ENCODE measurements at places on chromosomes 7 and 10.

- DNase-seq = no peak
These were observed 12.4 kb upstream of the SERPINE1 start for GRCh38 chr7:101114492-101114891.

- DNase-seq = peak; percentile 37
These were observed 35.0 kb upstream of the ZNF32 start for GRCh38 chr10:43683451-43684291.

DNA sequence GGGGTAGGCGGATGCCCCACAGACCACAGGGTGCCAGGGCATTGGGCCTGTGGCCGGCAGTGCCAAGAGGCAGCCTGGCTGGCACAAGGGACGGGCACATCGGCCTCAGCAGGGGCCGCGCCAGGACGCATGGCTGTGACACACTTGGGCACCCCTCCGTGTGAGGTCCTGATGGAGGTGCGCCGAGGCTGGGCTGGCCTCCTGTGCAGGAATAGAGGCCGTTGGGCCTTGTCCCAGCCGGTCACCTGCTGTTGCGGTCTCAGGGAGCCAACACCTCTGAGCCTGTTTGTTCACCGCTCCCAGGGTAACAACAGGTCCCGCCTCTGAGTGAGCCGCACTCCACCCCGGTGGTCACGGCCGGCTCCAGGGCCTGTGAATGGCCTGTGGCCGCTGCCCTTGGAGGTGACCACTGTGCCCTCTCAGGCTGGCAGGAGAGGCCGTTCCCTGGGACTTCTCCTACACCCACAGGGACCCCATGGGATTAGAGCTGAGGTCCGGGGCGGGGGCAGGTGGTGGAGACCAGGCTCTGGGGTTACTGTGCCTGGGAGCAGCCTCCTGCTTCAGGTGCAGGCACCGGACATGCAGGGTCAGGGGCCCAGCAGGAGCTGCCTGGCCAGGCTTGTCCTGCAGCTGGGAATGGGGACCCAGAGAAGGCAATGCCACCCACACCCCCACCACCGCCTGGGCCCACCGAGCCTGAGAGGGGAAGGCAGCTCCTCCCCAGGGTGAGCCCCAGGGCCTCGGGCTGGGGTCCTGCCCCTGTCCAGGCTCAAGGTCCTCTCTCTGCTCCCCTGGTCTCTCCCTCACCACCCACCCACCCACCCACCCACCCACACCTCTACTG lies 12.0 kb downstream of the PWWP2B start:
- no peak for DNase-seq

GRCh38 chr7:29075606-29076005 lies 70.7 kb downstream of the CPVL start:
- no peak for DNase-seq

DNA sequence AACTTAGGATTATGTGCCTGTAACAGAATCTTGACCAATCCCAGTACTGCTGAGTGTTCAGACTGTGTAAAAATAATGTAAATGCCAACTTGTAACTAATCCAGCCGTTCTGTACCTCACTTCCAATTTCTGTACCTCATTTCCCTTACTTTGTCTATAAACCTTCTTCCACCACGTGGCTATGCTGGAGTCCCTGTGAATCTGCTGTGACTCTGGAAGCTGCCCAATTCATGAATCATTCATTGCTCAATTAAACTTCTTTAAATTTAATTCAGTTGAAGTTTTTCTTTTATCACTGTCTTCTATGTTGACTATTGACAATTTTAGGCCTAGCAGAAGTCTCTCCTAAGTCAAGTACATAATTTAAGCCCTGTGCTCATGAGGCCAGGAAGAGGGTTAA lies 215.3 kb upstream of the RHOBTB1 start:
- DNase-seq = no peak

- DNase-seq = peak; percentile 66
These were observed 293.7 kb downstream of the POU6F2 start for GRCh38 chr7:39271402-39271801.

DNA sequence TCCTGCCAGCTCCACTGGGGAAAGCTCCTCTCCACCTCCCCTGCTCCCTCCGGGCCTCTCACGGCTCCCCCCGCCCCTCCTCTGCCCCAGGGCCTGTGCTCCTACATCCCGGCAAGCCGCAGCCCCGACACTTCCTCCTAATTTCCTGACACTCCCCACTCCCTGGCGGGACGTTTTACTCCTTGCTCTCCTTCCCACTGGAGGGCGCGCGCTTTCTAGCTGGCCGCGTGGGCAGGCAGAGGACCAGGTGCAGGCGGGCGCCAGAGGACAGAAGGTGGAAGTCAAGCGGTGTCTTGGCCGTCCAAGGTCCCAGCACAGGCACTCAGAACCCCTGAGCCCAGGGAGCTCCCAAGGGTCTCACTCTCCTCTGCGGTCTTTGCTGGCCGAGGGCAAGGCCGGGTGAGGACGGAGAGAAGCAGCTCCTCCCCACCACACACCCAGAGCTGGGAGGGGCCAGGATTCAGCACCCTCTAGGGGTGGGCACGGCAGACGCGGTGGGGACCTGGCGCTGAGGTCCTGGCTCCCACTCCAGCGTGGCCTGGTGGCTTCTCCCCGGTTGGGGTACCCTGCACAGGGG lies 19.1 kb downstream of the ADAM8 start:
- peak; percentile 85 for DNase-seq

- DNase-seq = no peak
These were observed 155.0 kb downstream of the PTPRN2 start for GRCh38 chr7:158432369-158433341.

Measured in testis (tissue), 5 donors.